Fibroblast of villous mesenchyme (primary cell): ENCODE measurements at places on chromosomes 16 and 17.

DNA sequence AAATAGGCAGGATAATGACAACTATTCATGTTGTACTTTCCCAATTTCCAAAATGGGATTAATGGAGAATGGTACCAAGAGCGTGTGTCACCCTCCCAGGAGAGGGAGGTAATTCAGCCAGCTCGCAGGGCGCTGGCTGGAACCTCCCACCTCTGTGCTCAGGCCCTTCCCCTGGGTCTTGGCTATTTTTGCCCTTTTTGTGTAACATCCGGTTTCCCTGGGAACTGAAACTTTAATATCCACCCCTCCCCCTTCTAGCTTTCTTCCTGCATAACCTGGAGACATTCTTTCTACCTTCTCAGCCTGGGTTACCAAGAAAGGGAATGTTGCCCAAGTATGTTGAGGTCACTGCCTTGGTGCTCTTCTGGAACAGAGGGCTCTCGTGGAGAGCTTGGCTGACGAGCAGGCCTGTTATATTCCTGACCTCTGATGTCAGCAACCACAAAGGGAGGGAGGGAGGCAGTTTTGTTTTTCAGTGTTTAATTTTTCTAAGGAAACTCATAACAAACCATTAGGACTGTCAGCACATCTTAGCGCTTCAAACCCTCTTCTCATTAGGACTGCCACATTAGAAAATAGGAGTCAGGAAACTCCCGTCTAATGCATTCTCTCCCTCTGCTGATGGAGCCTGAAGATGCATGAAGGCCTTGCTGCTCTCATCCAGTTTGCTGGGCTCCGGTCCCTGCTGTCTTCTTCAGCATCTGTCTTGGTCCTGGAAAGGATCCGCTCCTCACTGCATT, 25.6 kb downstream of the ITGB3 start:
- DNase-seq: peak; percentile 99

GRCh38 chr17:49570540-49571242, 5.0 kb upstream of the NXPH3 start:
- DNase-seq: no peak

DNA sequence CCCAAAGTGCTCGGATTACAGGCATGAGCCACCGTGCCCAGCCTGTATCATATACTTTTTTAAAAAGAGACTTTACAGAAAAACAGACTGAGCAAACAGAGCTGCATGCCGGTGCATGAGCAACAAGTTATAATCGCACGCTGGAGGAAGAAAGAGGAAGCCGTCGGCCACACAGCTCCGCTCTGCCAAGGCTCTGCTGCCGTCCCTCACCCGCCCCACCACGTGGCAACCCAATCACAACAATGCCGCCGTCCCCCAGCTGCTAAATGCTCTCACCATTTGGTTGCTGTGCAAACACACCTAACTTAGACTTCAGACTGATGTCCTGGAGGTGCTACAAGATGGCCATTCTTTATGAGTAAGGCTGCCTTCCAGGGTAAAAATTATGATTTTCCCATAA, 83.5 kb downstream of the ADCY9 start:
- DNase-seq: no peak

GRCh38 chr16:88904676-88905365, 38.4 kb upstream of the PABPN1L start:
- no peak for DNase-seq

DNA sequence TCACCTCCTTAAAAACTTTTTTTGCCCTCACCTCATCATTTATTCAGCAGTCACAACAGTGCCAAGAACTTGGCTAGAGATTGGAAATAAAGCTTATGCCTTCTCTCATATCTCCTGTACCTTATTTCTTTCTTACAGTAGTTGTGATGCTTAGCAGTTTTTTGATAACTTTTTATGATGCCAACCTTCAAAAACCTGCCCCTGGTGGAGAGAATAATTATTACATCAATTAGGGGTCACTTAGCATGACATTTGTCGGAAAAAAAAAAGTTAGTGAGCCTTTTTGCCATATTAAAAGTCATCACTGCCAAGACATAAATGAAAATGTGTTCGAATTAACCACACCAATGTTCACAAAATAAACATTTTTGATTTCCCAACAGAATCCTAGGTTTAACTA, 296.6 kb downstream of the WWOX start:
- DNase-seq: no peak

DNA sequence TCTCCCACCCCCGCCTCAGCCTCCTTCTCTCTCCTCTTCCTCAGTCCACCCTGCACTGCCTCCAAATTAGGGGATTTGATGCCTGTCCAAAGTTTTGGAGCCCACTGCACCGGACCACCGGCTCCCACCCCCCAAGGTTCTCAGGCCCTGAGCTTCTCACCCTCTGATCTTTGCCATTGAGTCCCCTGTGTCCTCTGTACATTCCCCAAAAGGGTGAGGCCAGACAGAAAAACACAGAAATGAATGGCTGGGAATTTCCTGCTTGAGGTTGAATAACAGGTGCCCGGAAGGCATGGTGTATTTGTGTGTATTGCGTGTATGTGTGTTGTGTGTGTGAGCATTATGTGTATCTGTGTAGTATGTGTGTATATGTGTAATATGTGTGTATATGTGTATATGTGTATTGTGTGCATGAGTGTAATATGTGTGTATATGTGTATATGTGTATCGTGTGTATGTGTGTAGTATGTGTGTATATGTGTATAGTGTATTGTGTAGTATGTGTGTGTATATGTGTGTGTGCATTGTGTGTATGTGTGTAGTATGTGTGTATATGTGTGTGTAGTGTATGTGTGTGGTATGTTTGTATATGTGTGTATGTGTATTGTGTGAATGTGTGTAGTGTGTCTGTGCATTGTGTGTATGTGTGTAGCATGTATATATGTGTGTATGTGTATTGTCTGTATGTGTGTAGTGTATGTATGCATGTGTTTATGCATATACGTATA, 16.0 kb upstream of the CCL17 start:
- DNase-seq: no peak

DNA sequence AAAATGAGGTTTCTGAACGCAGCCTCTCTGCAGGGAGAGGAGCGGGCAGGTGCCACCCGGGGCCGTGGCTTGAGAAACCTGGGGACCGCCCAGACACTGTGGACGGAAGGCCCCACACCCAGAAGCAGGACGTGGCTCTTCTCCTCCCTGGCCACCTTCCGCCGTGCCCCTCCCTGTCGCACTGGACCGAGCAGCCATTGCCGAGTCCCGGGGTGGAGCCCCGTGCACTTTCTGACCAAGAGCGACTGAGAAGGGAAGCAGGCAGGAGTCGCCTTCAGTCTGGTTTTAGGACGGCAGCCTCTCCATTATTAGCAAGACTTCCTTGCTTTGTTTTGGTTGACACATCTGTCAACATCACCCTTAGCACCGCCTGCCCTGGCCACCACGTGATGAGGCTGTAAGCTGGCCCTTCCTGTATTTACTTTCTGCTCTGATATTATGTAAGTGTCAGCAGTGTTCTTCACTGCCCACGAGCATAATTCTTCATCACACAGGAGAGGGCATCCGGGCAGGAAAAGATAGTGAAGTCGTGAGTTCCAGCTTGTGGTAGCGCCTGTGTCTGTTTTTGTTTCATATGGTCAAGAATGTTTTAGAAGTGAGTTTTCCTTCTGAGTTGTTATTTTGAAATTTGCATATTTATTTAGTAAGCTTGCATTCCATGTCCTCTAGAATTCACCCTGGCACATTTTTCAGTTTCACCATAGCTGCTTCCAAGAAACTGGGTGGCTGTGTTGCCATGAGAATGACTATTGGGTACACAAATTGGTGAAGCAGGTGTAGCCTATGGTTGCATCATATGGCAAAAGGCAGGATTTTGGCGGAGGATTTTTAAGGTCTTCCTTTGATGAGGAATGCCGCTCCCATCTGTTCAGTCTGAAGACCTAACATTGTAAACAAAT, 1.0 kb downstream of the HERPUD1 start:
- peak; percentile 88 for DNase-seq

GRCh38 chr17:82583720-82584234, 64.2 kb downstream of the FOXK2 start:
- no peak for DNase-seq

DNA sequence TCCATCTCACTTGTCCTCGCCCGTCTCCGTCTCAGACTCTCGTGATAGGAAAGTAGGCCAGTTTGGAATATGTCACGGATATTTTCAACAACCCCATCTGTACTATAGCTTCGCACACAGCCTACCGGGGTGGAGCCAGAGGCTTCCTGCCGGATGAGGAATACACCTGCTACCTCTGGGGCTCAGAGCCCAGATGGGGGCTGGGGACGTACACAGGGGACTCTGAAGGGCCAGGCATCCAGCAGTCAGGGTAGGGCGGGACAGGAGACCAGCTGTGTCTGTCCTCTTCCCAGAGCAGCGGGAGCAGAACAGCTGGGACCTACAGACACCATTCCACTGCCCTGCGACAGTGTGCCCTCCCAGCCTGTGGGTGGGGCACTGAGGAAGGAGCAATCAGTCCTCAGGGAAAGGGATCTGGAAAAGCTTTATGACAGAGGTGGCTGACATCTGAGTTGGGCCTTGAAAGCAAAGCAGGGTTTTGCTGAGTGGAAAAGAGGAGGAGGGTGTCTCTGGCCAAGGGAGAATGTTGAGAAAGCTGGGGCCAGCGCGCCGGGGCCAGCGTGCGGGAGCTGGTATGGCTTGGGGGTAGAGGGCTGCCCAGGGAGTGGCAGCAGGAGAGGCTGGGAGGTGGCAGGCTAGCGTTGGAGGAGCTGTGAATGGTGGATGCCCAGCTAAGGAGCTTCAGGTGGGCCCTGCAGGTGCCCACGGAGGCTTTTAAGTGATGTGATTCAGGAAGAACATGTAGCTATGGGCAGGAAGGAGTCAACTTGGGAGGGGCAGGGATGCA, 11.5 kb upstream of the SRCIN1 start:
- no peak for DNase-seq

DNA sequence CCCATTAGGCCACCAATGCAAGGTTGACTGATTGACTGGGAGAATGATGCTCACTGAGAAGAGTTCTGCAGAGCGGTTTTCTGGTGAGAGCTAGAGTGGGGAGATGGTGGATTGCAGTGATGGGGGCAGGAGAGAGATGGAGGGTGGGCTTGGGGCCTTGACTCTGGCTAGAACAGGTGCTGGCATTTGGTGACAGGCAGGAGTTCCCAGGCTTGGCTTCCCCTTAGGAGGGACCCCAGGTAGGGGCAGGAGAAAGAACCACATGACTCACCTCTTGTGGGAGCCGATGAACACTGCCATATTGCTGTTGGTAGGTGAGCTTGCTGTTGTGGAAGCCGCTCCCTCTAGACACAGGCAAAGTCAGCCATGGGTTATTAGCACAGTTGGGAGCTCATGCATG, 8.0 kb downstream of the CD300LB start:
- DNase-seq: no peak

DNA sequence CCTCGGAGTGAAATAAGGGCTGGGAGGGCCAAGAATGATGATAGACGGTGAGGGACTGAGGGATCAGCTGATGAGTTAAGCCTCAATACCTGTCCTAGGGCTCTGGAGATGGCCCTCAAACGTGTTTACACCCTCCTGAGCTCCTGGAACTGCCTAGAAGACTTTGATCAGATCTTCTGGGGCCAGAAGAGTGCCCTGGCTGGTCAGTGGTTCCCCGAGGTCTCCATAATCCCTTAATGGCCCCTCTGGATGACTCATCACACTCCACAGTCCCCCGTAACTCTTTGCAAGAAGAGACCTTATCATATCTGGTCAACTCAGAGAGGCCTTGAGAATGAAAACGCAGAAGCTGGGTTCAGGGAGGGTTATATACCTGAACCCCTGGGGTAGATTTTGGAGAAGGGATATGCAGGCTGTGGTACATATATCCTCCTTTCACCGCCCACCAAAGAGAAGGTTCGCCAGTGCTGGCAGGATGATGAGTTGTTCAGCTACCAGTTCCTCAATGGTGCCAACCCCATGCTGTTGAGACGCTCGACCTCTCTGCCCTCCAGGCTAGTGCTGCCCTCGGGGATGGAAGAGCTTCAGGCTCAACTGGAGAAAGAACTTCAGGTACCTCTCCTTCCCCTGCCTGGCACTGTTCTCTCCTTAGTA, 3.1 kb downstream of the ALOX12 start:
- no peak for DNase-seq

- peak; percentile 88 for DNase-seq
These were observed 22.6 kb downstream of the ZNF213 start for GRCh38 chr16:3157229-3158025.

GRCh38 chr17:73957564-73957963, 245.9 kb upstream of the RPL38 start:
- no peak for DNase-seq

- peak; percentile 80 for DNase-seq
These were observed 143.8 kb upstream of the CRHR1 start for GRCh38 chr17:45640141-45640850.

DNA sequence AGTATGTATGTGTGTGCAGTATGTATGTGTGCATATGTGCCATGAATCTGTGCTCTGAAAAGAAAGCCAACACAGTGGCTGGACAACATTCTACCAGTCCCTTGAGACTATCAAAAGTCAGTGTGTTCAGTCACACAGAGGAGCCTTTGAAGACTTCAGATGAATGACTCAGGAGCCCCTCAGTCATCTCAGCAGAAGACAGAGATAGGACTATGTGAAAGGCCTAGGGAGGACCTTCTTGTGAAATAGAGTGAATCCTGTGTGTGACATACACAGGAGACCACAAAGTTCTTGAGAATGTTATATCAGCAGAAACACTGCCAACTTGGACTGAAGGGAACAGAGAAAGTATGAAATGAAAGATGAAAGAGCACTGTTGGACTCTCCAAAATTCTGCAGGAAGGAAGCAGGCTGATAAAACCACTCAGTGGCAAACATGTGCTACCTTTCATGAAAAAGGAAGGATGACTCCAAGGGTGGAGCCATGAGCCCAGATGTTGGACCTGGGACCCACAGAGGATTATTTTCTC, 108.4 kb downstream of the METRNL start:
- no peak for DNase-seq

GRCh38 chr17:50199803-50200456, 1.5 kb downstream of the COL1A1 start:
- DNase-seq: peak; percentile 97

DNA sequence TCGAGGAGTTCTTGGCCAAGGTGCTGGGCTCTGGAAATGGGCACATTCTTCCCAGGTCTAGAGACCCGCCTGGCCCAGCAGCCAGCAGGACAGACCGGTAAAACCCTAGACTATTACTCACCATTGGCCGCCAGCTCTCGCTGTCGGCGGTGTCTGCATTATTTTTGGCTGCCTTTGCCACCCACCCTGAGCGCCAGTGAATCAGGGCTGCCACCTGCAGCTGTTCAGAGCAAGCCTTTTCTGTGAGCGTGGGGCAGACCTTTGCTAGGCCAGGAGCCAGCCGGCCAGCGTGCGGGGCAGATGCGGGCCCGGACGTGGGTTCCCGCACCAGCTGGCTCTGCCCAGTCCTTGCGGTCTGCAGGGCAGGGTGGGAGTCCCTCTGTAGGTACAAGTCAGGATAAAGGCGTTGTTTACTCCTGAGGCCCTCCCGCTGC, 15.8 kb upstream of the CLEC18A start:
- DNase-seq: no peak

GRCh38 chr16:10502776-10503175, 77.6 kb downstream of the EMP2 start:
- DNase-seq: no peak
